Neural progenitor cell (in vitro differentiated cells): ENCODE measurements at places on chromosomes 6 and 20. TPM values are rescaled to one million over a fixed set of nuclear protein-coding genes. Genes with fewer than 3 reads are reported as not detected.
A peak's percentile ranks its signal among the peaks of the same experiment; 100 is the strongest.

GRCh38 chr6:18692929-18693685, 306.0 kb downstream of the RNF144B start:
- no peak overlapping the region for H3K4me3 ChIP-seq
- H3K27ac ChIP-seq = no peak overlapping the region
- H3K36me3 ChIP-seq = no peaks in the 10 kb centered on the region

- H3K27me3 ChIP-seq = no peaks in the 10 kb centered on the region
- DNase-seq = no peak
- H3K4me1 ChIP-seq = peaks cover 27% of the 10 kb centered on the region
- no peak overlapping the region for H3K27ac ChIP-seq
- no peak overlapping the region for H3K4me3 ChIP-seq
These were observed 39.2 kb upstream of the PIM1 start for GRCh38 chr6:37130704-37131103.

GRCh38 chr6:6317386-6317785, 3.1 kb downstream of the F13A1 start:
- no peaks in the 10 kb centered on the region for H3K36me3 ChIP-seq
- no peak overlapping the region for H3K27ac ChIP-seq
- no peak overlapping the region for H3K4me3 ChIP-seq

GRCh38 chr6:163630572-163630971, 216.1 kb downstream of the QKI start:
- no peaks in the 10 kb centered on the region for H3K27me3 ChIP-seq
- H3K36me3 ChIP-seq = no peaks in the 10 kb centered on the region
- no peak overlapping the region for H3K27ac ChIP-seq
- no peak for DNase-seq
- no peak overlapping the region for H3K4me3 ChIP-seq
- H3K4me1 ChIP-seq = no peaks in the 10 kb centered on the region

DNA sequence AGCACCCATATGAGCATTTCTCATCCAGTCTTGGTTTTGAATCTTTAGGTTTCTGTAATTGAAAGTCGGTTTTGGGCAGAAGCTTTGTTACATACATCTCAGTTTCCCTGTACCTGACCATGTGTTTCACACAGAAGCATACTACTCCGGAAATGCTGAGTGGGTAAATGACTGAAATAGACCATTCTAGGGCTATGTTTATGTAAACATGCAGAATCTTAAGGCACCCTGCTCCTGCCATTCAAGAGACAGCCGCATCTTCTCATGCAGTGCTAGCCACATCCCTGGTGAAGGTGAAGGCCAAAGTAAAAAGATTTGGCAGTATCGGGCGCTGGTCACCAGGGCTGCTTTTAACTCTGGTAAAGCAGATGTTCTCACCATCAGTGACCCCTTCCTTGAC, 171.3 kb downstream of the ISM1 start:
- H3K27ac ChIP-seq = no peak overlapping the region
- H3K4me1 ChIP-seq = no peaks in the 10 kb centered on the region
- H3K36me3 ChIP-seq = no peaks in the 10 kb centered on the region
- no peak for DNase-seq
- H3K4me3 ChIP-seq = no peak overlapping the region
- H3K27me3 ChIP-seq = no peaks in the 10 kb centered on the region

GRCh38 chr6:129882510-129883023, 21.5 kb upstream of the TMEM244 start:
- H3K27me3 ChIP-seq = no peaks in the 10 kb centered on the region
- H3K4me1 ChIP-seq = no peaks in the 10 kb centered on the region
- no peaks in the 10 kb centered on the region for H3K36me3 ChIP-seq
- H3K4me3 ChIP-seq = no peak overlapping the region
- no peak overlapping the region for H3K27ac ChIP-seq
- DNase-seq = no peak

DNA sequence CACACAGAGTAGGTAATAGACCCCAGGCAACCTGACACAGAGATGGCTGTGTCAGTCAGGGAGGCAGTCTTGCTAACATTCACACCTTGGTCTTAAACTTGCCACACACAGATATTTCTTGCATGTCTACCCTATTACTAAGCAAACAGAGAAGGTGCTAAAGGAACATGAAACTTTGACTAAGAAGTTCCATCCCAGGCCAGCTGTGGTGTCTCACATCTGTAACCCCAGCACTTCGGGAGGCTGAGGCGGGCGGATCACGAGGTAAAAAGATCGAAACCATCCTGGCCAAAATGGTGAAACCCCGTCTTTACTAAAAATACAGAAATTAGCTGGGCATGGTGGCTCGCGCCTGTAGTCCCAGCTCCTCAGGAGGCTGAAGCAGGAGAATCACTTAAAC, 222.4 kb upstream of the JARID2 start:
- H3K4me1 ChIP-seq = peaks cover 12% of the 10 kb centered on the region
- no peak overlapping the region for H3K4me3 ChIP-seq

DNA sequence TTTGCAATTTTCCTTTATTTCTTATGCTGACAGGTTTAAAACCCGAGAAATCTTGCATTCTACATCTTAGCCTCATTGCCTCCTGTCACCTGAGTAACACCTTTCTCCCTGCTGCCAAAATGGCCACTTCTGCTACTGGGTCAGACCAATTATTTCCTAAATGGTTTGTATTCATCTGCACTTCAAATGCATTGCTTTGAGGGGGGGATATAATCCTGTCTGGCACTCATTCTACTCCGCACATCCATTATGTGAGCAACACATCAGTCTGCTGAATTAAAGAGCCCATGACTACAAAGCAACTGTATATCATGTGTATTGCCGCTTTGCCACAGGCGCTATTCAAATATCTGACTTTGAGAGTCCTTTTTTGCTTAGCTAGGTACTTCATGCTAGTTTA, 141.6 kb upstream of the TSHZ2 start:
- no peak overlapping the region for H3K4me3 ChIP-seq
- H3K4me1 ChIP-seq = no peaks in the 10 kb centered on the region
- H3K27ac ChIP-seq = no peak overlapping the region
- no peaks in the 10 kb centered on the region for H3K36me3 ChIP-seq
- DNase-seq = no peak

GRCh38 chr6:160349814-160350350, 1.7 kb downstream of the SLC22A3 start:
- H3K4me3 ChIP-seq = no peak overlapping the region
- no peak for DNase-seq
- H3K27ac ChIP-seq = no peak overlapping the region

DNA sequence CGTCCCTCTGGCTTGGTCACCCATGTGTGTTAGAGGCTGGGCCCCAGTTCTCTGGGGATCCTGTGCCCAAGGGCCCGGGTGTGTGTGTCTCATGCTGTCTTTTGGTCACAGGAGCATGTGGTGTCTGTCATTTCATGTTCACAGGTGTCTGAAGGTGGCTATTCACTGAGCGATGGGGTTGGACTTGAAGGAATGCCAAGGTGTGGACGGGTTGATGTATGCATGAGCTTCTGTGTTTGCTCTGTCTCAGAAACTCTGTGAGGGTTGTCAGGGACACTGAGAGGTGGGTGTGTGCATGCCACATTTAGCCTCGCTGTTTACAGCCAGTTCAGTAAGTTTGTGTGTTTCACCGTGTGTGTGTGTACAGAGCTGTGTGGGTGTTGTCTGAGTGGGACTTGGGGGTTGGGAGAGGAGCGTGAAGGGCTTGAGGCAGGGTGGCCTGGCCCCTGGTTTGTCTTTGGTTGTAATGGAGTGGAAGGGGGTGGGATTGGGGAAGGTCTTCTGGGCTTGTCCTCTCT, 1.2 kb downstream of the DDR1 start:
- peaks cover 4% of the 10 kb centered on the region for H3K36me3 ChIP-seq
- DNase-seq = peak; percentile 26
- H3K4me1 ChIP-seq = peaks cover 51% of the 10 kb centered on the region
- peak overlapping the region; percentile 74 for H3K4me3 ChIP-seq
- H3K27ac ChIP-seq = peak overlapping the region; percentile 91

DNA sequence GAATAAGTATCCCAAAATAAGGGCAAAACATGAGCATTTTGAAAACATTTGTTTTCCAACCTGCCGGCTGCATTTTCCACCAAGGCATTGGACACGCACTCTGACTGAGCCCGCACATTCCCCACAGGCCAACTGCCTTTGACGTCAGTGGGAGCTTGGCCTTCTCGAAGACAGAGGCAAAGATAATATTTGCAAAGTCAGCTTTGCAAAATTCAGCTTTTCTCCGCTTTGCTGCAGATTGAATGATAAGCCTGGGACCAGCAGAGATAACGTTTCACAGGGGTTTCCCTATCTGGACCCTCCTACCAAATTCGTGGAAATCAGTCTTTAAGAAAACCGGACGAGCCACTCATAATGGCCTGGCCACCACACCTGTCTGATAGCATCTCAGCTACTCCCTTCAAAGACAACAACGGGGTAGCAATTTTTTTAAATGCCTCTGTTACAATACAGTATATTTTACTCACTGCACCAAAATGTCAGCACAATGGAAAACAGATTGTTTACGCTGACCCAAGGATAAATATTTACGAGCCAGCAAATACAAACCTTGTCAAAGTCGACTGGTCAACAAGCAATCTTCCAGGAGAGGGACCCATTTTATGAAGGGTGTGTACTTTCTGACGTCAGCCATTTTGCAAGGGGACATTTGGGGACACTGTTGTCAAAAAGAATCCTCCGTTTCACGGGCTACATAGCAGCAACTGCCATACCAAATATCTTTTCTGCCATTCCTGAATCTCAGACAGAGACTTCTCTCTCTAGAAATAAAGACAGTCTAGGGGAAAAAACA, 100.5 kb downstream of the TFAP2A start:
- H3K27ac ChIP-seq = no peak overlapping the region
- no peaks in the 10 kb centered on the region for H3K36me3 ChIP-seq
- no peaks in the 10 kb centered on the region for H3K27me3 ChIP-seq
- DNase-seq = no peak
- H3K4me3 ChIP-seq = no peak overlapping the region
- peaks cover 72% of the 10 kb centered on the region for H3K4me1 ChIP-seq

- H3K36me3 ChIP-seq = no peaks in the 10 kb centered on the region
- DNase-seq = no peak
- peaks cover 7% of the 10 kb centered on the region for H3K4me1 ChIP-seq
These were observed 77.2 kb downstream of the PPP1R3G start for GRCh38 chr6:5162355-5162754.

DNA sequence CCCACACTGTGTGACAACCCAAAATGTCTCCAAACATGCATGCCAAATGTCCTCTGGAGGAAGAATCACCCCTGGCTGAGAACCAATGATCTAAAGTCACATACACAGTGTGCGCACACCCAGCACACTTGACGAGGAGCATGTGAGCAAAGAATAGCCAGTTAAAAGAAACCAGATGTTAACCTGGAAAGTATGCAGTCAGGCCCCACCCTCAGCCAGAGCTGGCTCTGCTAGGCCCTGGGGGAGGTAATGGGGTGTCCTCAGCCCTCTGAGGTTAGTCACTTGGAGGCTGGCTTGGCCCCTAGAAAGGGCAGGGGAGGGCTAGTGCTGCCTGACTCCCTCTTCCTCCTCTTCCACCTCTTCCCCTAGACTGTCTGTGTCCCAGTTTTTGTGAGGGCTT, 15.2 kb upstream of the GUCA1A start:
- H3K27me3 ChIP-seq = no peaks in the 10 kb centered on the region
- peaks cover 15% of the 10 kb centered on the region for H3K4me1 ChIP-seq
- no peak overlapping the region for H3K4me3 ChIP-seq

DNA sequence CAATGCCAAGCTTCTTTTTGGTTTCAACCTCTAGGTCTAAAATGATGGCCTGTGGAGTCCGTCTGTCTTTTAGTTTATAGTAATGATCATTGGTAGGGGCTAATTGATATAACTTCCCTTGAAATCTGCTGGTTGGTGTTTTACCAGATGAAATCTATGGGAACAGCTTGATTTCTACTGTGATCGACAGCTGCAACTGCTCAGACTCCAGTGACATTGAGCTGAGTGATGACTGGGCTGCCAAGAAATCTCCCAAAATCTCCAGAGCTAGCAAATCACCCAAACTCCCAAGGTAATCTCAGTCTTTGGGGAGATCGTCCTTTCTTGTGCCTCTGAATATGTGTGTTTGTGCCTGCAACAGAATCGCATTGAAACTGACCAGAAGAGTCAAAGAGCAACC, 70.5 kb upstream of the TMEM181 start:
- H3K4me1 ChIP-seq = no peaks in the 10 kb centered on the region
- no peaks in the 10 kb centered on the region for H3K36me3 ChIP-seq
- no peak overlapping the region for H3K27ac ChIP-seq
- H3K27me3 ChIP-seq = no peaks in the 10 kb centered on the region

DNA sequence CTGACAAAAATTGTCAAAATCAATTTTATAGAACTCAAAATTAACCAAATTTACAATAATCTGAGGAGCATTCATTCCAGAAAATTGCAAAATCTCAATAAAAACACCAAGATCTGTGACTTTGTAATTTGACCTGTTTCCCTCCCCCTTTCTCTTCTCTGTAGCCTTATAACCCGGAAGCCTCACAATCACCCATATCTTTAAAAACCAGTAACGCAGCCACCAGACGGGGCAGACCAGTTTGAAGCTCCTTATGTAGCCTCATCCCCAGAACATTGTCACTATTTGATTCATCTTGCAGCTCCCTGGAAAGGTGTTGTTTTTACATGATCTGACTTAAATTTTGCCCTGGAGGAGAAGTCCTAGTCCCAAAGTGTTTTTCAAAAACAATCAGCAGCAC, 27.5 kb upstream of the TGM6 start:
- no peaks in the 10 kb centered on the region for H3K4me1 ChIP-seq
- H3K27me3 ChIP-seq = no peaks in the 10 kb centered on the region
- H3K27ac ChIP-seq = no peak overlapping the region
- H3K4me3 ChIP-seq = no peak overlapping the region
- no peaks in the 10 kb centered on the region for H3K36me3 ChIP-seq

DNA sequence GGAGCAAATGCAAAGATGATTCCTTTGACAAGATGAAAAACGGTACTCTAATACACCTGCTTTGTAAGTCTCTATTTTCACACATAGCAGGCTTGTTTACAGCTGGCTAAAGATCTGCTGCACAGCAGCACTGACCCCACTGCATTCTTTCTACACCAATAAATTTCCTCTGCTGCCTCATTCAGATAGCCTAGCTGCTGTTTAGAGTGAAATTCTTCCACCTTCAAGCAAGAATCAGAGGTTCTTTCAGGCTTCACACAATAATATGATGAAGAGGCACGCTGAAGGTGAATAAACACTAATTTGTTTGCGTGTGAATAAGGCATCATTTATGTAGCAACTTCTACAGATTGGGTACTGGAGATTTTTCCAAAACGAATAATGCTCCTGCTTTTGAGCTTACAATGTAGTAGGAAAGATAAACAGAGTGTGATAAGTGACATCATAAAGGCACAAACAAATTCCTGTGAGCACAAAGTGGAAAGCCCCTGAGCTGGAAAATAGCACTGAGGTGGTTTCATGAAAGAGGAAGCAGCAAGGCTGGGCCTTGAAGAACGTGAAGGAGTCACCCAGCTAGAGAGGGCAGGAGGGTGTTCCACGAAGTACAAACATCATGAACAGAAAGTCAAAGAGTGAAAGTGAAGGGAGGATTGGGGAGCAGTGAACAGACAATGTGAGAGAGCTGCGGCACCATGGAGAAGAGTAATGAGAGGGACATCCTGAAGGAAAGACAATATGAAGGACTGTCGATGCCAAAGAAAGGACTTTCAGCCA, 543.4 kb downstream of the CD83 start:
- H3K27ac ChIP-seq = no peak overlapping the region
- H3K4me3 ChIP-seq = no peak overlapping the region
- peaks cover 36% of the 10 kb centered on the region for H3K4me1 ChIP-seq
- no peaks in the 10 kb centered on the region for H3K36me3 ChIP-seq
- H3K27me3 ChIP-seq = no peaks in the 10 kb centered on the region
- DNase-seq = no peak

GRCh38 chr20:54237116-54237943, 29.4 kb downstream of the PFDN4 start:
- H3K27me3 ChIP-seq = no peaks in the 10 kb centered on the region
- H3K36me3 ChIP-seq = no peaks in the 10 kb centered on the region
- no peak overlapping the region for H3K27ac ChIP-seq
- H3K4me1 ChIP-seq = peaks cover 6% of the 10 kb centered on the region

The DPM1 gene
- total RNA-seq = 76.7 and 173 TPM in 2 replicates

The SFTA2 gene
- not detected in 2 replicates for total RNA-seq

The TINAG gene
- not detected in 2 replicates for total RNA-seq

The CST4 gene
- total RNA-seq = not detected in 2 replicates

The PRICKLE4 gene
- total RNA-seq = 1.1 TPM in 1 of 2 replicates, not detected in the other

The SLC22A3 gene
- 0.06 and 0.07 TPM in 2 replicates for total RNA-seq
